CD4-positive, alpha-beta T cell (primary cell): ENCODE measurements at places on chromosomes 2 and 18.

- no peak for DNase-seq
Measured at GRCh38 chr2:152452256-152452973, 117.4 kb downstream of the FMNL2 start.

GRCh38 chr2:207812726-207813080 is 43.0 kb upstream of the FZD5 start:
- no peak for DNase-seq

DNA sequence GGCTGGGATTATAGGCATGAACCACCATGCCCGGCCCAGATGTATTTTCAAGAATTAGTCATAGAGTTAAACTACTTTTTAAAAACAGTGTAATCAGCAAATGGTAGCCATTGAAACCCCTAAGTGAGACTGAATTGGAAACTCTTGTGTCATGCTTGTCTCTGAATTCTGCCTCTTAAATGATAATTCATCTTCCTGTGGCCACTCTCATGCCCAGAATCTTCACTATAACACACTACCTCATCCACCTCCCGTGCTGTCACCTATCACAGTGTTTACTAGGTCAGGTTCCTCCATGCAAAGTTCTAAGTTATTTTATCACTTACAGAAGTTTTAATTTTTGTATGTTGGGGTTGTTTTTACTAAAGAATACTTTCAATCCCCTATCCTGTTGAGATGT is 197.5 kb downstream of the PHLPP1 start:
- DNase-seq, result no peak

- DNase-seq, result no peak
Measured at GRCh38 chr2:42618972-42619371, 50.5 kb downstream of the MTA3 start.

GRCh38 chr2:216858312-216858711 is 1.6 kb downstream of the TNP1 start:
- DNase-seq, result no peak

GRCh38 chr2:237309011-237309410 is 105.0 kb downstream of the COL6A3 start:
- DNase-seq, result no peak

- no peak for DNase-seq
Measured at GRCh38 chr18:31710826-31711225, 26.4 kb upstream of the B4GALT6 start.
